H9 (cell line): ENCODE measurements at places on chromosomes 16 and 17. TPM values are rescaled to one million over a fixed set of nuclear protein-coding genes. Genes with fewer than 3 reads are reported as not detected.

DNA sequence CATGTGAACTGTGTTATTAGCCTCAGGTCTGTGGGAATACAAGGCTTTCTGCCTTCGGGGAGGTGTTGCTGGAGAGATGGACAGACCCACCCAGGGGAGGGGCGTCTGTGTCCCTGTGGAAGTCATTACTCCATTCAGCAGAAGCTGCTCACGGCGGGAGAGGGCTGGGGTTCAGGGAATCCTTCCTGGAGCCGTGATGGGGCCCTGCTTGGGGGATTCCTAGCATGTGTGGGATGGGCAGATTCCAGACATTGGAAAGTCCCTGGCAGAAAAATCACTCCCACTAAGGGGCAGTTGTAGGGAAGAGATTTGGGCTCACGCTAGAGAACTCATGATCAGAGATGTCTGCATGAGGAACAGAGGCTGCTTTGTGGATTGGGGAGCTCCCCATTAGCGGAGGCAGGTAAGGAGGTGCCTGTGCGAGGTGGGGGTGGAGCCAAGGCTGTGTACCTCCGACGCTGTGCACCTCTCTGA, 56.3 kb upstream of the IL34 start:
- H3K27ac ChIP-seq: no peak overlapping the region
- no peaks in the 10 kb centered on the region for H3K27me3 ChIP-seq
- no peak overlapping the region for H3K4me3 ChIP-seq
- no peaks in the 10 kb centered on the region for H3K36me3 ChIP-seq
- no peaks in the 10 kb centered on the region for H3K4me1 ChIP-seq

DNA sequence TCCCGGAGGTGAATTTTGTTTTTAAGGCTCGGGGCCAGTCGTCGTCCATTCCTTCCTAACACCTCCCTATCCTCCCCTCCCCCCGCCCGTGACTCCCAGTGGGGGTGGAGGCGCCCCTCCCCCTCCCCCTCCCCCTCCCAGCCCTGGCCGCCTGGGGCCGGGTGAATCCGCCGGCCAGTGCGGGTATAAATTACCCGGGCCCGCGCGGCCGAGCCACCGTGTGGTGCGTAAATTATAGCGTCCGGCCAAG, 2.0 kb upstream of the GSE1 start:
- DNase-seq: no peak
- H3K4me1 ChIP-seq: peaks cover 8% of the 10 kb centered on the region; the same call in 1 of the 2 replicates
- no peak overlapping the region for H3K27ac ChIP-seq
- no peaks in the 10 kb centered on the region for H3K36me3 ChIP-seq

DNA sequence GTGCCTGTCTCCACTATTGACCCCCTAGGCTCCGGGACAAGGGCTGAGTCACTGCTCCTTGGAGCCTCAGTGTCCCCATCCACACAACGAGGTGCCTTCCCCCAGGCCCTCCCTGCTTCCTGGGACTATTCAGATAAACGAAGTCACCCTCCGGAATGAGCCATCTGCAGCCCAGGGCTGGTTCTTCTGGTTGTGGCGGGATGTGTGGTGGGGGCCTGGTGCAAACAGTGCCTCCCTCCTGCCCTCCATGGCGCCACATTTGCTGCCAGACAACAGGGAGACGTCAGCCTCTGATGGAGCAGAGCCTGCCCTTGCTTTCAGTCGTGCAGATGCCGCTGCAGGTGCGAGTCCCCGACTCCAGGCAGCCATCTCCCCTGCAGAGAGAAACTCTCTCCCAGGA, 5.1 kb upstream of the KRT16 start:
- H3K4me3 ChIP-seq: no peak overlapping the region
- DNase-seq: no peak
- no peaks in the 10 kb centered on the region; the same call in 1 of the 2 replicates for H3K4me1 ChIP-seq
- H3K27ac ChIP-seq: no peak overlapping the region
- no peaks in the 10 kb centered on the region for H3K36me3 ChIP-seq

DNA sequence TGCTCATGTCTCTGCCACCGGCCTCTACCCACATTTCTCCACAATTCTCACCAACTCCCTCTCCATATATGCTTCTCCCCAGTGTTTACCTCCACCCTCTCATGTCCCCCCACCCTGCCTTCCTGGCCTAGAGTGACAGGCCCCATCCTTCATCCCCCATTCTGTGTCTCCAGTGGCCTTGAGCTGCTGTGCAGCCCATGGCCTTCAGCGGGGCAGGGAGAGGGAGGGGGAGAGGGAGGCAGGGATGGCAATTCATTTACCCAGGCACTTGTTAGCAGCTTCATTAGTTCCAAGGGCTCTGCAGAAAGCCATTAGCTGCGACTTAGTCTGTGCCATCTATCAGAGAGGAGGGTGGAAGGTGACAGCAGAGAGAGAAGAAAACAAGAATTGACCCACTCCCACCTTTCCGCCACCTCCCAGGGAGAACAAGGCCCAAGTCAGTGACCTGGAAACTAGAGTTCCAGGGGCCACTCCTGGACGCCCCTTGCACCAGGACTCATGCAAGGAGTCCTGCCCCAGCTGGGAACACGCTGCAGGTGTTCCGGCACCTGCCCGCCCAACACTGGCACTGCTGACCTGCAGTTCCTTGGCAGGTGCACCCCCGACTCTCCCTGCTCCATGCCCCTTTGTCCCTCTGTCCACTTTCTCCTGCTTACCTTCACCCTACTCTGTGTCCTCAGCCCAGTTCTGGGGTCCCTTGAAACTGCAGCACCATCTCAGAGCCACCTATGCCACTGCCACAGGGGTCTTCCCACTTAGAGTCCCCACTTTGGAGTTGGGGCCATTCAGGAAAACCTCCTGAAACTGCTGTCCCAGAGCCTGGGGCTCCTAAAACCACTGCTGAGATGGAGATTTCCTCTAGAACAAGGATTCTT, 23.5 kb upstream of the PYY start:
- no peaks in the 10 kb centered on the region; the same call in 1 of the 2 replicates for H3K27me3 ChIP-seq
- no peak overlapping the region for H3K4me3 ChIP-seq
- DNase-seq: no peak
- H3K27ac ChIP-seq: no peak overlapping the region
- no peaks in the 10 kb centered on the region for H3K36me3 ChIP-seq

DNA sequence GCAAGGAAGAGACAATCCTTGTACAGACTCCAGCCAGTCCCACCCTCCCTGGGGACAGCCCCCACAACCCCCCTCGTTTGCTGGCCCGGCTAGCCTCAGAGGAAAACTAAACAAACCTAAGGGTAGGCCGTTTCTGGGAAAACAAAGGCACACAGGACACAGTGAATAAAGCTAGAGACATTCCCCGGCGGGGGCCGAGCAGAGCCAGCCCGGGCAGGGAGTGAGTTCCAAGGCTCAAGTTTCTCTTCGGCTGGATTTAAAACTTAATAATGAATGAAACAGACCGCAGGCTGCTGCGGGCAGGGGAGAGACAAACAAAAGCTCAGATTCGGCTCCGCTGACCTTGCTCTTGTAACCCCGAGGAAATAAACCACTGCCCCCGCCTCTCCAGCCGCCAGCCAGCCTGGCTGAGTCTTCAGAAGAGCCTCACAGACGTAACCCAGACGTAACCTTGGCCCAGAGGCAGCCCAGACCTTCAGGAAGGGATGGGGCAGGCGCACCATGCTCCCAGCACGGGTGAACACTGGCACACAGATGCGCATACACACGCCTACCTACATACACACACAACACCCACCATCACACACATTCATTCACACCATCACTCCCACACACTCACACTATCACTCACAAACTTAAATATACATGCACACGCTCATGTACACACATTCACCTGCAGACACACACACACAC, 216.0 kb downstream of the ZNF423 start:
- H3K36me3 ChIP-seq: peaks cover 24% of the 10 kb centered on the region
- H3K27ac ChIP-seq: no peak overlapping the region
- DNase-seq: no peak
- H3K27me3 ChIP-seq: no peaks in the 10 kb centered on the region
- peaks cover 12% of the 10 kb centered on the region; the same call in 1 of the 2 replicates for H3K4me1 ChIP-seq

GRCh38 chr16:56336071-56336688, 89.2 kb downstream of the AMFR start:
- H3K36me3 ChIP-seq: no peaks in the 10 kb centered on the region
- H3K4me1 ChIP-seq: no peaks in the 10 kb centered on the region
- H3K27me3 ChIP-seq: no peaks in the 10 kb centered on the region
- DNase-seq: no peak

DNA sequence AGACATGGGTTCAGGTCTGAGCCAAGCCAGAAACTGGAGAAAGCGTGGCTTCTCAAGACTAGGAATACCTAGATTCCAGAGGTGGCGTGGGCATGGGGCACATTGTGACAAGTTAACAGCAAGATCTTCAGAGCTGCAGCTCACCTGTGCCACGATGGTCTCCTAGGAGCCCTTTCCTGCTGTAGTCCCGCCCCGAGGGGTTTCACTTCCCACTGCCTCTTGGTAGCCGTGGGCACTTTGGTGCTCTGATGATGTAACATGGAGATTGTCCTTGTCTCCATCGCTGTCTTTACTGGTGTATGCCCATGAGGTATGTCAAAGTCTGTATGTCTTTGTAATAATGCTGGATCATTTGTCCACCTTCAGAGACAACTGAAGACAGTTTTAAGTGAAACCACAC, 89.7 kb downstream of the WWOX start:
- H3K36me3 ChIP-seq: peaks cover 1% of the 10 kb centered on the region; the same call in 1 of the 3 replicates
- no peak overlapping the region for H3K27ac ChIP-seq
- no peaks in the 10 kb centered on the region for H3K4me1 ChIP-seq
- H3K4me3 ChIP-seq: no peak overlapping the region

The NPIPB4 gene
- total RNA-seq: 110 and 161 TPM in 2 replicates

The KRTAP3-1 gene
- total RNA-seq: not detected in 2 replicates
